ENCODE measurements at places on chromosomes 7 and 10.

DNA sequence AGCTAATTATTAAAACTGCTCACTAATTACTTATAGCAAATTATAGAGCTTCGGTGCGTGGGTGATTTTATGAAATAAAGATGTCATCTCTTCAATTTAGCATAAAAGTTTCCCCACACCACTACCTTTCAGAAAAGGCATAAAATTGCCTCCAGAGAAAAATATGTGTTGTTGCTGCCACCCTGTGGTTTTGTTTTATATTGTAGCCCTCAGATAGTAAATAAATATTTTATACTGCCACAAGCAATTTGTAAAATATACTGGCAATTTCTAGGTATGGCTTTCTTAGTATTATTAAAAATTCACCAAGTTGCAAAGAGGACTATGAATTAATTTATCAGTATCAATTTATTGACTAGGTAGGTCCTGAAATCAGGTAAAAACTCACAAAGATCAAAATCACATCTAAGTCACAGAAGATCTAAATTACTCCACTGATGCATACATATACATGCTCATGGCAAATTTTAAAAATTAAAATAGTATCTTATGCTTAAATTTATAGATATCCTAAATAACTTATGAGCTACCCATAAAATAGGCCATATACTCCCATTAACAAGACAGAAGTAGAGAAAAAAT lies 26.5 kb downstream of the ASNS start:
- DNase-seq, result peak; percentile 27

DNA sequence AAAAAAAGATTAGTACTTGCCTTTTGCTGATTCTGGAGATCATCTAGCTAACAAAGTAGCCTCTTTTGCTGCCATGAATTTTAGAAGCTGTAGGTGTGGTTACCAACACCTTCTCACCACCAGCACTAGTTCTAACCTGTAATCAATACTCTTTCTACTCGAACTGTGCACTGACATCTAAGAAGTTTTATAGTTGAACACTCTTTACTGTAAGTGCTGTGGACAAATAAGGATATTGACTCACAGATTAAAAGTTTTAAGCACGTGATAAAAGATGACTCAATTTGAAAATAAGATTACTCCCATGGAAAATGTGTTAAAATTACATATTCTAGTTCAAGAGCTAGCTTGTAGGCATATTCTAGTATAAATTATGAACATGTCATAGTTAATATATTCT lies 89.9 kb downstream of the REEP3 start:
- no peak for DNase-seq

GRCh38 chr7:4775848-4776623 lies 613 bp downstream of the AP5Z1 start:
- peak; percentile 59 for DNase-seq

- DNase-seq, result no peak
Measured at GRCh38 chr10:58475322-58476277, 37.1 kb upstream of the BICC1 start.

DNA sequence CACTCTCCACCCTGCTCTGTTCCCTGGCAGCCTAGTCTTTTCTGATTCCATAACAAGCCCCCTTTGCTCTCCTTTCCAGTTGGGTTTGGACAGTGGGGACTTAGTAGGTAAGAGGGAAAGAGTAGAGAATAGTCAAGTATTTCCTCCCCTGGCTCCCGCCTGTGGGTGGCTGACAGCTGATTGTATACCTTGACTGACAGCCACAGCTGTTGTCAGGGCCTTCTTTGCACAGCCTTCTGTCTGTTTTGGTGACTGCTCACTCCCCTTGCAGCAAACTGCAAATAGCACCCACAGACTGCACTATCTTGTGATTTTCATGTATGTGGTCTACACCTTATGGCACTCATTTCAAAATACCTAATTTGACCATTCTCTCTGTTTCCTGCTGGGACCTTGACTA lies 486.3 kb downstream of the ACTR3B start:
- DNase-seq, result no peak

DNA sequence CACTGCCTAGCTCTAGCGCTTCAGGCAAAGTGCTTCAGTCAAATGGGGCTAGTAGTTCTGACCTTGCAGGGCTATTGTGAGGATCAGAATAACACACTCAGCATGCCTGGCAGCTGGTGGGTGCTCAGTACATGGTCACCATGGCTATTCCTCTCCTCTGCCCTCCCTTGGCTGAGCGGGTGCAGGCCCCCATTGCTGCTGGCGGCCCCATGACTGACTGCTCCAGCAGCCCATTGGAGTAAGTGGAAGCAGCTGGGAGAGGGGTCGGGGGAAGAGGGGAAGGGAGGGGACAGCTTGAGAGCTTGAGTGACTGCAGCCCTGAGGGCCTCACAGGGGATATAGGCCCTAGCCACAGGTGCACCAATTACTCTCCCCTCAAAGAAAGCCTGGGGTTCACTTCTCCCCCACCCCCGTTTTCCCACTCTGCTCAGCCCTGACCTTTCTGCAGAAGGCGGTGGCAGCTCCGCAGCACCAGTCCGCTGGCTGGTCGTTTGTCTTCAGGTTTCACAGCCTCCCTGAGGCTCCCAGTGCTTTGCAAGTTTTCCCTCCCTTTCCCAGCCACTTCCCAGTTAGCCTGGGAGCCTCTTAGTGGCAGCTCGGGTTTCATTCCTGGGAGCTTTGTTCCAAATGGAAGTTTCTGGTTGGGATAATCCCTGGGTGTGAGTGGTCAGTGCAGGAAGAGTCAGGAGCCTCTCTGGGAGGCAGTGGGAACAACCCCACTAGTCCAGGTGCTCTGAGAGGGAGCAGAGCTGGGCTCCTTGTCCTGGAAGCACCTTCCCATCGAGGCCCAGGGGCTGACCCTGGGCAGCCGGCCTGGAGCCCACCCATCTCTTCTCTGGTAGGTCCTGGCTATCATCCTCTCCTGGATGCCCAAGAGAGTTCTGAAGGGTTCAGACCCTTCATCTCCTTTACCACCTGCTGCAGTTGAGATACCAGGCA lies 16.3 kb downstream of the FGF8 start:
- no peak for DNase-seq

- DNase-seq, result no peak
Measured at GRCh38 chr7:81684514-81685269, 85.2 kb downstream of the HGF start.

DNA sequence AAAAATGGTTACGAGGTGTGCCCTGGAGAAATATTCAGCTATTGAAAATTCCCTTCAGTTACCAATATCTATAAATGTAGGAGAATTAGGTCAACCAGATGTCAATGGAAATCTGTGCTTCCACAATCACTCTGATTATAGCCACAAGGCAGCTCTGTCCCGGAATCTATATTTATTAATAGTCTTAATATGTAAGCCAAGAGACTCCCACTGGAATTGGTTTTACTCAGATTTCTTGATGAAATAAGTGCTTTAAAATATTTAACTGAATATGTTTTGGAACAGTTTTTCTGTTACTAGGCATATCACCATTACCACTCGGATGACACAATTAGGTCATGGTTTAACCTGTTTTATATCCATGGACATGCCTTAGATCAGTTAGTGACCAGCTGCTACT lies 169.6 kb downstream of the POM121L12 start:
- DNase-seq, result no peak

All from CD4-positive, alpha-beta T cell treated with Interleukin-10 for 1 hour (primary cell).